ENCODE measurements at places on chromosomes 11 and 22.

- DNase-seq, result no peak
Measured at GRCh38 chr11:120028897-120029258, 109.0 kb downstream of the TRIM29 start.

- DNase-seq, result no peak
Measured at GRCh38 chr11:64180891-64181290, 5.1 kb upstream of the STIP1 start.

- DNase-seq, result no peak
Measured at GRCh38 chr11:8213376-8213775, 44.6 kb upstream of the RIC3 start.

DNA sequence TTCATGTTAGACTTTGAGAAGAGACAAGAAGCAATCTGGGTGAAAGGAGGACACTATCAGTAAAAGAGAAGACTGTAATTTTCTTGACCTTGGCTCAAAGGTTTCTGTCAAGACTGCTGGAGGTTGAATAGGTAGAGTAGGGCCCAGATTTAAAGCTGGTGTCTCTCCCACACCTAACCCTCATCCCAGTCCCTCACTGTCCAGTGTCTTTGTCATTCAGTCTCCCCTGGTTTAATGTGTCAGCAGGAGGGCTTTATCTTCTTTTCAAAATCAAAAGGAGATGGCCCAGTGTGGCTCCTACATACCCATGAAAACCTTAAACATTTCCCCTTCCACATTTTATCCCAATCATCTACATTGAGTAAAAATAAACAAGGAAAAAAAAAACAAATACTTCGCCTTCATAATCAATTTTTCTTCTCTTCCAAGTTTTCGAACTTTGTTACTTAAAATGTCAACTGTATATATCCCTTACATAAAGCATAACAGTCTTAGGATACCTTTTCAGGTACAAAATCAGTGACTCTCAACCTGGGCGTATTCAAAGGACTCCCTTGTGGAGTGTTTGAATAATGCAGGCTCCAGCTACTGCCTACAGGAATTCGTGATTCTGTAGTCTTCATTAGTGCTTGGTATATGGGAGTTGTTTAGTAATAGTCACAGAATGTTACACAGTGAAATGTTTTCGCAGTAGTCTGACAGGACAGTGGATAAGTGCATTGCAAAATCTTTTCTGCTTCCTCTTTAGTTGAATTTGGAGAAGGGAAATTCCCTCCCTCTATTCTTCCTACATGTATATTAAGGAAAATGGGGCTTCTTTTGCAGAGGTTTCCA is 87.2 kb downstream of the FAT3 start:
- no peak for DNase-seq

- DNase-seq, result no peak
Measured at GRCh38 chr22:33952776-33953175, 32.5 kb upstream of the LARGE1 start.

DNA sequence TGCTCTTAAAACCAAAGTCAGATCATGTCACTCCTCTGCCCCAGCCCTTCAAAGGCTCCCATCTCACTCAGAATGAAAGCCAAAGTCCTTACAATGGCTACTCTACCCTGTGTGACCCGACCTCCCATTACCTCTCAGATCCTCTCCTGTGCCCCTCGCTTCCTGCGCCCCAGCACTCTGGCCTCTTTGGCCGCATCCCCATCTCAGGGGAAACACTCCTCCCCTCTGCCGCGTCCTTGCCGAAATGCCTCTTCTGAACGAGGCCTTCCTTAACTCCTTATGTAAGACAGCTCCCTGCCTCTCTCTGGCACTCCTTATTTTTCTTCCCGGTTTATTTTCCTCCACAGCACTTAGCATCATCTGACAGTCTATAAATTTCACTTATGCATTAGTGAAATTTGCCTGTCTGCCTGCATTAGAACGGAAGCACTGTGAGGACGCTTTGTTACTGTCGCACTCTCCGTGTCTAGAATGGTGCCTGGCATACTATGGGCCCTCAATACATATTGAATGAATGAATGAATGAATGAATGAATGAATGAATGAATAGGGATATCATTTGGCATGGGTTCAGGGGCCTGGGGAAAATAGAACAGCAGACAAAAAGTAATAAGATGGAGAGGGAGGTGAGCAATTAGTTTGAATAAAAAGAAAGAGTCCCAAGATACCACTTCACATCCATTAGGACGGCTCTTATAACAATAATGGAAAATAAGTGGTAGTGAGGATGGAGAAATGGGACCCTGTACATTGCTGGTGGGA is 137.8 kb downstream of the CEP164 start:
- DNase-seq, result no peak

DNA sequence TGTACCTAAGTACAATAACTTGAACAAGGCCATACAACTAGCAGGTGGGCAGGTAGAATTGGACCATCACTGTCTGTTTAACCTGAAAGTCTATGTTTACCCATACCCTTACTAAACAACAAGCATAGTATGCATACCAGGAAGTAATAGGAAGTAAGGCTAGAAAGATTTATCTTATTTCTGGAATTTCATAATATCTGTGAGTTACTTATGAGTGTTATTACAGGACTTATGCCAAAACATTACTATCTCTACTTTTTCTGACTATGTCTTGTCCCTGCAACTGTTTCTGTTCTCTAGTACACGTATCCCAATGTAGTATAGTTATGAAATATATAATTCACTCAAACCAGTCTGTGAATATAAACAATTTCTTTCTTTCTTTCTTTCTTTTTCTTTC is 1400.8 kb upstream of the TENM4 start:
- DNase-seq, result no peak

GRCh38 chr11:101390539-101390938 is 193.3 kb downstream of the TRPC6 start:
- no peak for DNase-seq

GRCh38 chr11:27757953-27758352 is 57.7 kb upstream of the BDNF start:
- no peak for DNase-seq

- no peak for DNase-seq
Measured at GRCh38 chr11:133945087-133945974, 11.4 kb downstream of the IGSF9B start.

DNA sequence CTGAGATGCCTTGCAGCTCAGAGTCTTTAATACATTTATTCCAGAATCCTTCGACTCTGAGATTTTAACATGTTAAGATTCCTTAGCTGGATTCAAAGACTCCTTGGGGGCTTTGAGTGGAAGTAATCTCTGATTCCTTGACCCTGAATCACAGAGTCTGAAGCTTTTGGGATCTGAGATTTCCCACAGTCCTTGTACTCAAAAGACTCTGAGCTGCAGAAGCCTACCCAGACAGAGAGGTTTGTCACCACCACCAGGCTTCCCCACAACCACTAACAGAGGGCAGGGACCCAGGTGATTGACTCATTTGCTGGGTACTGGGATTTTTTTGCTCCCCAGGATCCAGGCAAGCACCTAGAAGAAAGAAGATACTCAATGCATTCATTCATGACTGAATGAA is 1.4 kb upstream of the SERPINH1 start:
- no peak for DNase-seq
